ENCODE measurements at places on chromosomes 3 and 15.
A peak's percentile ranks its signal among the peaks of the same experiment; 100 is the strongest.

DNA sequence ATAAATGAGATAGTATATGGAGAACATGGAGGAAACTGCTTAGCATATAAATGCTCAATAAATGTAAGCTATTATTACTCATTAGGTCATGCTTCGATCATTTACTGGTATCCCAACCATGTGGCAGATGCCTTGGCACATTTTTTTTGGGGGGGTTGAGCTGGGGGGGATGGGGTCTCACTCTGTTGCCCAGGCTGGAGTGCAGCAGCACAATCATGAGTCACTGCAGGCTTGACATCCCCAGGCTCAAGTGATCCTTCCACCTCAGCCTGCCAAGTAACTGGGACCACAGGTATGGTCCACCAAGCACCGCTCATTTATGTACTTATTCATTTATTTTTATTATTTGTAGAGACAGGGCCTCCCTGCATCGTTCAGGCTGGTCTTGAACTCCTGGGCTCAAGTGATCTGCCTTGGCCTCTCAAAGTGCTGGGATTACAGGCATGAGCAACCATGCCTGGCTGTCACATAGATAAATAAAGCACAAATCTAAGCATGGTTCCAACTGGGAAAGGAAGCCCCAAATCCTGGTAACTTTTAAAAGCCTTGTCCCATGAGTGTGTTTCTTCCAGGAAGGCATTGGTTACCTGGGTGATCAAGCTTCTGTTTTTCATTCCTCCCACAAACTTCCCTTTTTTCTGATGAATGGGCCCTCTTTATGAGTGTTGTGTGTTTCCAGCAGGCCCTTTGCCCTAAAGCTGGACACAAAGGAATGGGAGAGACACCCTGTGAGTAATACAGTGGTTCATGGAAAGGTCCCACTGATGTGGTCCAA, 147.4 kb upstream of the UMPS start:
- DNase-seq, result no peak

DNA sequence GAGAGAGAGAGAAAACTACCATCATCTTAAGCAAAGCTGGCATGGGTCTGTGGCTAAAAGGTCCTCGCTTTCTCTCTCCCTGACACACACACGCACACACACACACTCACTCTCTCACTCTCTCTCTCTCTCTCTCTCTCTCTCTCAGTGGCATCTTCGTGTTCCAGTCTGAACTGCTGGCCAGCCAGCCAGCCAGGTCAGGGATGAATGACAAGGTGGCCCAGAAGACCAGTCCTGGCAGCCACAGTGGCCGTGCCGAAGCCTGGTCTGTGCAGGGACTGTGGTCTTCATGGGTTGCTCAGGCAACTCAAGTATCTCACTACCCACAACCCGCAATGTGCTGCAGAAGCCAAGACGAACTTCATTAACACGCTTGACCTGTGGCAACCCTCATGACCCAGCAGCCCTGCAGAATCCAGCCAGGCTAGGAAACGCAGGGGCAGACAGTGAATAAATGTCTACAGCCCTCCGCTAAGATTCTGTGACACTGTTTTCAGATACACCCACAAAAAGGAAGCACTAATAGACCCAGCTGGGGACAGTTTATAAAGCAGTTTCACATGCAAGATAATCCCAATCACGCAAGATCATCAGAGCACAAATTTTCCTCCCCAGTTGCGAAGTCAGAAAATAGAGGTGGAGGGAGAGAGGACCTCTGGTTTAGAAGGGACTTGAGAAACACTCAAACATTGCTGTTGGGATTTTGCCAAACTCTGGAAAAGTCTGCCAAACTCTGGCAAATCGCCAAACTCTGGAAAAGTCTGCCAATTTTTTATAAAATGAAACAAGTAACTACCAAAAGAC, 66.4 kb downstream of the XXYLT1 start:
- DNase-seq, result peak; percentile 81

DNA sequence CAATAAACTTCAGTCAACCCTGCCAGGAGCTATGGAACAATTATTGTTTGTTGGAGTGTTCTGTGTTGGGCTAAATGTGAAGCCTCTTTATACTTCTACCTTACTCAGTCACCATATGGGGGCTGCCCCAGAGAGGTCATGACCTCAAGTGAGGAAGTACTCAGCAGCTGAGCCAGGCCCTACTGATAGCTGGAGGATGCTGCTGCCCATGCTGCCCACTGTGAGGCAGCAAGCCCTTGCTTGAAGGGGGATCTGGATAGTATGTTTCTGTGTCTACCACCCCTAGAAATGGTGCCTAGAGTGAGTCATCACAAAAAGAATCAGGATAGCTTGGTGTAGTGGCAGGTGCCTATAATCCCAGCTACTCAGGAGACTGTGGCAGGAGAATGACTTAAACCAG, 4.5 kb upstream of the RPL24 start:
- no peak for DNase-seq

- no peak for DNase-seq
Measured at GRCh38 chr15:81314378-81314777, 9.6 kb downstream of the STARD5 start.

GRCh38 chr3:170301405-170301804, 56.1 kb upstream of the SKIL start:
- DNase-seq, result no peak

DNA sequence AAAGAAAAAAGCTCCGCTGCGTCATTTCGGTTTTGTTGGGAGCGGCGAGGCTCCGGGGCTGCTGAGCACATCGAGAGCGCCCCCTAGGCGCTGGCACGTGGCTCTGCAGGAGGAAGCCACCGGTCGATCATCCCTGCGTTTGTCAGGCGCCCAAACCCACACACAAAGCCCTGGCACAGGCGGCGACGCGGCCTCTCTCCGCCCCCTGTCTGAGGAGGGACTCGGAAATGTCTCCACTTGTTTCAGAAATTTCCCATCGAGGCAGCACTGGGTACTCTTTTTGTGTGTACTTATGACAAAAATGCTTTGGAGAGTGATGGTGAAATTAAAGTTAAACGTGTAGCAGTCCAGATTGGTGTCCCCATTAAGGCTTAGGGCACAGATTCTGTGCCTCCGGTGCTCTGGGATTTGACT, 407.3 kb upstream of the ONECUT1 start:
- peak; percentile 81 for DNase-seq

DNA sequence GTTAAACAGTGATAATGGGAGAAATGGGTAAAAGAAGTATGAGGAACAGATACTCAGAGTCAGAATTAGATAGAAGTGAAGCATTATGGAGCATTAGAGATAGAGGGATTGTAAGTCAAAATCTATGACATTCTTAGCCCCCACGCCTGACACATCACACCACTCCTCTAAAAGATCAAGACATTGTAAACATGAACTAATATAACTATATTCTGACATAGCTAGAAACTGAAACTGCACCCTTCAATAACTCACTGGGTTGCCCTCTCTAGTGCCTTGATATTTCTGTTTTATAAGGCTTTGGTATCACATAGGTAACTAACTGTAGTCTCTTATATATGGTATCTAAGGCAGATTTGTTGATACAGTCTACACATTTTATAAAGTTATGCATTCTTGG, 684.3 kb upstream of the DPPA4 start:
- no peak for DNase-seq

GRCh38 chr3:188135271-188135670, 18.7 kb upstream of the LPP start:
- DNase-seq, result no peak

- DNase-seq, result no peak
Measured at GRCh38 chr3:125959317-125960065, 9.5 kb upstream of the ROPN1B start.

GRCh38 chr3:48543271-48543866, 13.2 kb downstream of the PFKFB4 start:
- DNase-seq, result no peak
